HCT116 (cell line): ENCODE measurements at places on chromosomes 3 and 15.

DNA sequence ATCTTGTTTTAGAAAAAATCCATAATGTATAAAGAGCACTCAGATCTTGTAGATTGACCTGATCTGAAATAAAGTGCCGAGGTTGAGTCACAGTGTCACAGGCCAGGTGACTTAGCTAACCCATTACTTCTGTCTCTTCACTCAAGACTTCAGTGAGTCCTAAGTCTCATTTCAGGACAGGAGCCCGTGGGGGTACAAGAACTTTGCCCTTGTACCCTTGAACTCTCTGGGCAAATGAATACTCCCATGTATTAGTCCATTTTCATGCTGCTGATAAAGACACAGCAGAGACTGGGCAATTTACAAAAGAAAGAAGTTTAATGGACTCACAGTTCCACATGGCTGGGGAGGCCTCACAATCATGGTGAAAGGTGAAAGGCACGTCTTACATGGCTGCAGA is 160.2 kb downstream of the ZPLD1 start:
- no peak for DNase-seq

DNA sequence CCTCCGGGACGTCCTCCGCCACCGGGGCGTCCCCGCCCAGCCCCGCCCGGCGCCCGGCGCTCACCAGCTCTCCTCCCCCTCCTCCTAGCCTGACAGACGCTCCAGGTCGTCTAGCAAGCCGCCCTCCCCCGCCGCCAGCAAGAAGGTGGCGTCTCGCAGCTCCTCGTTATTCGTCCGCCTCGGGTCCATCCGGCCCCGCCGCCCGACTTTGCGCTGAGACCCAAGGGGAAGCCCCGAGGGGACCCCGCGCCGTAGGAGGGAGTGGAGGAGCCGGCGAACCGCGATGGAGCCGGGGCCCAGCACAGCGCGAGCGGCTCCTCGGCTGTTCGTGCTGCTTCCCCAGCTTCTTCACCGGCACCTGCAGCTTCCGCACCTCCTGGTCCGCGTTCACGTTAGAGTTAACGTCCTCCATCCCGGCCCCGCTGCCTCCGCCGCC is 26.3 kb upstream of the MTHFS start:
- no peak for DNase-seq

- no peak for DNase-seq
Observed at GRCh38 chr3:123953735-123954134, 7.3 kb downstream of the CCDC14 start.

- no peak for DNase-seq
Observed at GRCh38 chr3:151183265-151183671, 19.7 kb downstream of the GPR171 start.

DNA sequence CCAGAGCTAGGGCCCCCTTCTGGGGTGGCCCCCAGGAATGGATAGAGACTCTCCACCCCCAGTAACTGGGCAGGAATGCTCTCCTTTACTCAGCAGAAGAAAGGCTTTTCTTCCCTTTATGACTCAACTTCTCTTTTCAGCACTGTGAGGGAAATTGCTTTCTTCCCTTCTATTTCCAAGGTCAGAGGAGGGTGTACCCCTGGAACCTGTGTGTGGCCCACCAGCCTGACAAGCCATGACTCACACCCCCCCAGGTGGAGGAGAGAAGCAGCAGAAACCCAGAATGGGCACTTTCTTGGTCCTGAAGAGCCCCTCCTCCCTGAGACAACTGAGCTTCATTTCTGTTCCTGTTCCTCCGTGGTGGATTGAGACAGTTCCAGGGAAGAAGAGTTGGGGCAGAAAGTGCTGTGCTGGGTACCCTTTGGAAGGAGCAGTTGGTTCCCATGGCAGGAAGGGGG is 2.7 kb upstream of the ANKRD63 start:
- DNase-seq = no peak

- DNase-seq = no peak
Observed at GRCh38 chr3:25292036-25292435, 136.0 kb upstream of the RARB start.
